Omental fat pad (tissue), 4 donors: ENCODE measurements at places on chromosomes 5 and 9. TPM values are rescaled to one million over a fixed set of nuclear protein-coding genes. Genes with fewer than 3 reads are reported as not detected.

Gene PALM2AKAP2
- total RNA-seq: 38.4 TPM

Gene TNC
- 3.2 TPM for total RNA-seq

Gene IFNB1
- not detected for total RNA-seq

Gene FAM221B
- total RNA-seq: not detected

Gene PRKACG
- not detected for total RNA-seq

Gene PCSK1
- total RNA-seq: 1.7 TPM

Gene MZB1
- 1.6 TPM for total RNA-seq

Gene PPP3R2
- total RNA-seq: not detected

Gene BICD2
- 48.0 TPM for total RNA-seq

Gene TXN
- 187 TPM for total RNA-seq

Gene KCNMB1
- 0.31 TPM for total RNA-seq

Gene DPP7
- 91.8 TPM for total RNA-seq

Gene TAF1L
- total RNA-seq: not detected

DNA sequence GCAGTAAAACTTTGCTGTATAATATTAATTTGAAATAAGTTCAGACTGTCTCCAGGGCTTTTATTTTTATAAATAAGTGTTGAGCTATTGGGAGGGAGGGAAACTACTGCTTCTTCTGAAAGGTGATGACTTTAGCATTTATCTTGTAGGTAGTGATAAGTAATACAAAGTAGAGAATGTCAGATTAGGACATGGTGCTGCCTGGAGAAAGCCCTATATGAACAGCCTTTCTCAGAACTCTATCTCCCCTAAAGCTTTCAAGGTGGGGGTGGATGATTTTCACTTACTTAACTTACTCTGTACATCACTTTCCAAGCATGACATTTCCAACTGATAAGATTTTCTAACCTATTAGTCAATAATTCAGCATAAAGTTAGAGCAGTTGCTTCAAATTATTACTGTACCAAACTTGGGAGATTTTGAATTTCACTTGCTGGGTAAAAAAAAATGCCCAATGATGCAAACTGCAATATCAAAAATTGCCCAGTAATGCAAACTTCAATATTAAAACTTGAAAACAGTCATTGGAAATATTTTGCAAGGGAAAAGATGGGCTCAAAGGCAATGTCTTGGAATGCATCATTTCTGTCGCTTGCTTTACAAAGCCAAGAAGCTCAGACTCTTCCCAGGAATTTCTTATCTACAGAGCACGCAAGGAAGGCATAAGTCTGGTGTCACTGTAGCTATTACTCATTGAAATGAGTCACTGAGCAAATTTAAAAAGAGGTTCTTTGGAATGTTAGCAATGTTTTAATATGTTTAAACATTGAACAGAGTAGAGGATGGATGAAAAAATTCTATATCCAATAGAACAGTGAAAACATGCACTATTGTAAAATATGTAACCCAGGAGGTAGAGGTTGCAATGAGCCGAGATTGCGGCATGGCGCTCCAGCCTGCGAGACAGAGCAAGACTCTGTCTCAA lies 569.5 kb downstream of the PSAT1 start:
- no peak for DNase-seq

- no peak for DNase-seq
Observed at GRCh38 chr5:149240354-149240998, 31.2 kb upstream of the AFAP1L1 start.

- DNase-seq: no peak
Observed at GRCh38 chr9:37480759-37481158, 5.0 kb upstream of the POLR1E start.

- no peak for DNase-seq
Observed at GRCh38 chr9:93320591-93321219, 130.8 kb upstream of the FAM120A start.

DNA sequence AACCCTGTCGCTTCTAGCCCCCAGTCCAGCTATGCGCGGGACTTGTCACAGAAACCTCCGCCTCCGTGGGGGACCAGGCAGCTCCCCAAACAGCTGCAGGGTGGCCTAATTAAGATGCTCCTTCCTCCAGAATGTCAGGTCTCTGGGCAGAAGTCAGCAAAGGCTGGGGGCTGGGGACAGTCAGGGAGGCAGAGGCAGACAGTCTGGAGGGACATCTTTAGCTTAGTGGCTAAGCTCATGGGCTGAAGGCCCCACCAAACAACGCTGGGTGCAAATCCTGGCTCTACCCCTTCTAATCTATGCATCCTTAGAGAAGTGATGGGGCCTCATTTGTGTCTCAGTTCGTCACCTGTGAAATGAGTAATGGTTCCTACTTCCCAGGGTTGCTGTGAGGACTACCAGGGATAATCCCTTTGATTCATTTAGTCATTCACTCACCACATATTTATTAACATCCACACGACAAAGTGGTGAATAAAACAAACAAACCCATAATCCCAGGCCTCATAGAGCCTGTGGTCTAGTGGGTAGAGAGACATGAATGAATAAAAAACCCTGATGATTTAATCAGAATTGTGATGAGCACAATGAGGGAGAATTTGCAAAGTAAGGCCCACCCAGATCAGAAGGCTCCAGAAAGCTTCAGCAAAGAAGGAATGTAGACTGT lies 20.2 kb upstream of the MED27 start:
- no peak for DNase-seq

- no peak for DNase-seq
Observed at GRCh38 chr5:9251379-9251980, 294.4 kb downstream of the SEMA5A start.

- no peak for DNase-seq
Observed at GRCh38 chr9:2019723-2020122, 4.6 kb downstream of the SMARCA2 start.

DNA sequence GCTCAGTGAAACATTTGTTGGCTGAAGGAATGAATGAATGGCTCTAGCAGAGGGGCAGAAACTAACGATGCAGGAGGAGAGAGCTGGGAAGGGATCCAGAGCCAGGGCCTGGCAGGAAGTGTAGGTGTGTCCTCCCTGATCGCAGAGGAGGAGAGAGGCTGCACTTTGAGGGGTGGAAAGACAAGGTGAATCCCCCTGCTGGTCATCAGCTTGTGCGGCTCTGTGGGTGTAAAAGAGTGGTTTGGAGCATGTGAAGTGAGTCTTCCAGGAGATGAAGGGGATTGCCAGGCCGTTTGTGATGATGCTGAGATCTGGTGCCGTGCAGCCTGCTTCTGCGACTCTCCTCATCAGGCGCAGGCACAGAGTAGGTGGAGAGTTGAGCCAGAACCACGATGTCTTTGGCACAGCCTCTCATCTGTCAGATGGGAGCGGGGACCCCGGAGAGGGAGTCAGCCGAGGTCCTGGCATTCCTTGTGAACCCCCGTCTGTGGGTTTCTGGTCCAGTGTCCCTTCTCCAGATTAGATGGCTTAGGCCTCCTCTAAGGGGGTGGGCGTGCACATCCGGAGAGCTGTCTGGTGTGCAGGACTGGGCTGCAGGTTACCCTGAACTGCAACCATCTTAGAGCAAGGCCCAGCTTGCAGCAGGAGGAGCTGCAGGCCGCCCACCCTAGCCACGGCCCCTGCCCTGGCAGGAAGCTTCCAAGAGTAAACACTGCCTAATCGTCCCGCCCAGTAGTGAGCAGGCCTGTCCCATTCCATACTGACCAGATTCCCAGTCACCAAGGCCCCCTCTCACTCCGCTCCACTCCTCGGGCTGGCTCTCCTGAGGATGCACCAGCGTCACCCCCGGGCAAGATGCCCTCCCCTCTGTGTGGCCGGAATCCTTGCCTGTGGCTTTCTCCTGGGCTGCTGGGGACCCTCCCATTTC lies at the start of gene ADAMTS13:
ADAMTS13 (plus strand) TSS at position 753 of the 928 bp plus-strand sequence; CDS start at position 830, 77 bp downstream.
- DNase-seq: no peak

DNA sequence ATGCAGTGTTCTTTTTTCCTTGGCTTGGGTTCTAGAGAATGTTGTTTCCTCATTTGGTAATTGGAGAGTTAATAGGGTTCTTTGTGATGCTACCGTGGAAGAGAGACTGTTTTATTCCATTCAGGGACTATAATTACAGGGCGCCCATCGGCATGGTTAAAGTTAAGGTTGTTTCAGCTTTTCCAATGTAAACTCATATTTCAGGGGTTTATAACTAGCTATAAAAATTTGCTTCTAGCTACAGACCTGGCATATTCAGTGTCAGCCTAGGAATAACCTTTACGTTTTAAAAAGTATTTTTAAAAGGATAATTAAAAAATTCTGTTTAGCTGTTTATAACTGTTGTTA lies 99.1 kb downstream of the AOPEP start:
- no peak for DNase-seq

DNA sequence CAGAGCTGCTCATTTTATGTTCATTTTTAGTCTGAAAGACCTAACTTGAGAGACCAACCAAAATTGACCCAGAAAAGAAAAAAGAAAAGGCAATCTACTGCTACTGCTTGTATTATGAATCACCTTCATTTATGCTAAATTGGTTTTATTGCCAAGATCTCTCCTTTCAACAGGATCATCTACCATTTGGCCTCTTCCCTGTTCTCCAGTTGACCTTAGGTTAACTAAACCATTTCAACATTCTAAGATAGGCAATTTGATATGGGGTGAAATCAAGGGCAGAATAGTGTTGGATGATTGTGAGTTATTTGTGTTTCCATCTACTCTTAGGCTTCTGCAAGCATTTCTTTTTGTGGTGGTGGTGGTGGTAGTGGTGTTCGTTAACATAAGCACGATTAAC lies 48.3 kb upstream of the POU4F3 start:
- DNase-seq: no peak

GRCh38 chr5:126351153-126351552 lies 72.1 kb upstream of the GRAMD2B start:
- DNase-seq: no peak

GRCh38 chr9:108664309-108665255 lies 191.2 kb downstream of the ACTL7B start:
- DNase-seq: no peak

GRCh38 chr5:2024986-2025721 lies 142.4 kb upstream of the IRX4 start:
- DNase-seq: no peak

DNA sequence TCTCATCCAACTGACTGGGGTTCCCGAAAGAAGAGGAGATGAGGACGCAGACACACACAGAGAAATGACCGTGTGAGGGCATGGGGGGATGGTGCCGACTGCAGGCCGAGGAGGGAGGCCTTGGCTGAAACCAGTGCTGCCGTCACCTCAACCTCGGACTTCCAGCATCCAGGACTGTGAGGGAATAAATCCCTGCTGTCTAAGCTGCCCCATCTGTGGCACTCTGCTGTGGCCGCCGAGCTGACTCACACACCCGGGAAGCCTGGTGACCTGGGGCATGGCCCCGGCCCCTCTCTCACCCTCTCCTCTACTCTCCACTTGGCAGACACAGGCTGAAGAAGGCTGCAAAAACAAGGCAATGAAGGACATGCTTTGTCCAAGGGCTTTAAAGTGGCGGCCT lies 4.4 kb upstream of the COL5A1 start:
- no peak for DNase-seq

DNA sequence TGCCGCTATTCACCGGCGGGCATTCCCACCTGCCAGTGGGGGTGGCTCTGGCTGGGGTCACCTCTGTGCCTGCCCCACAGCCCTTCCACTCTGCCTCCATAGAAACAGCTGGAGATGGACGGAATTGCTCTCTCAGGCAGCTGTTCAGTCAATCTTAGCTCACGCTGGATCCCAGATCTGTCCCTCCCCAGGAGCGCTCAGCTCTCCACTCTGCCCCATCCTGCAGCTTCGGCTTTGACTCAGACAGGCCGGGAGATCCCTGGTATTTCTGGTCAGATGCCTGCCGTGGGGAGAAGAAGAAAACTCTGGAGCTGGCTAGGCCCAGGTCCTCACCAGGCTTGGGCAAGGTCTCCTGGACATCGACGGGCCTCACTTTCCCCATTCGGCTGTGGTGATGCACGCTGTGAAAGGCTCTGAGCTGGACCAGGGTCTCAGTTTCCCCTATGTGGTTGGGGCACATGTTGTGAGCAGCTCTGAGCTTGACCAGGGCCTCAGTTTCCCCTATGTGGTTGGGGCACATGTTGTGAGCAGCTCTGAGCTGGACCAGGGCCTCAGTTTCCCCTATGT lies 7.6 kb upstream of the SLC9A3 start:
- no peak for DNase-seq

DNA sequence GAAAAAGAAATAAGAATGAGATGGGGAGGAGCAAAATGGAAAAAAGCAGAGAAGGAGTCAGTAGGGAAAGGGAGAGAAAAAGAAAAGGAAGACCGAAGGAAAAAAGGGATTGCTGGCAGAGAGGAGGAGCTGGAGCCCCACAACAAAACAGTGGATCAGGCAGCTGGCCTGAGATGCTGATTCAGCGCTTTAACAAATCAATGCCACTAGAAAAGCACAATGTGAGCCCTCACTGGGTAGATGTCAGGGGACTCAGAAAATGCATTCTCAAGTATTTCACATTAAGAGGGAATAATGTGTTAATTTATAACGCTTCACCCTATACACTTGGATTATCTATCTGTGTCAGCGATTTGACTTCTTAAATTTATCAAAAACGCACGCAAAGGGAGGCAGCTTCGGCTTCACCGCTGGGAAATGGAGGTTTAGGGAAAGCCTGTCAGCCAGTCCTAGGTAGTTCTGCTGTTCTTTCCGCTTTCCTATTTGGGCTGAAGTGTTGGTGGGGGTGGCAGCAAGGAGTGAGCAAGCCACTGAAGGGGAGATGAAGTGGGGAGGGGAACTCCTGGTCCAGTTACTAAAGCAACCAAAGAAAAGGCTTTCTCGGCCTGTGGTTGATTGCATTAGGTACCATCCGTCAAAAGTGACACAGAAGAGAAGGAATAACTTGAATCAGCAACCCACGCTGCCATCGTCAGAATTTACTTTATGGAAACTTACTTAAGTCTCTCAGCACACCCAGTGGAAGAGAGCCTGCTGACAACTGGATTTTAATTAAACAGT lies 161.6 kb downstream of the BNC2 start:
- DNase-seq: no peak

GRCh38 chr9:121694600-121694999 lies 43.2 kb downstream of the DAB2IP start:
- no peak for DNase-seq

GRCh38 chr5:1523480-1523792 lies 324 bp downstream of the LPCAT1 start:
- DNase-seq: no peak

DNA sequence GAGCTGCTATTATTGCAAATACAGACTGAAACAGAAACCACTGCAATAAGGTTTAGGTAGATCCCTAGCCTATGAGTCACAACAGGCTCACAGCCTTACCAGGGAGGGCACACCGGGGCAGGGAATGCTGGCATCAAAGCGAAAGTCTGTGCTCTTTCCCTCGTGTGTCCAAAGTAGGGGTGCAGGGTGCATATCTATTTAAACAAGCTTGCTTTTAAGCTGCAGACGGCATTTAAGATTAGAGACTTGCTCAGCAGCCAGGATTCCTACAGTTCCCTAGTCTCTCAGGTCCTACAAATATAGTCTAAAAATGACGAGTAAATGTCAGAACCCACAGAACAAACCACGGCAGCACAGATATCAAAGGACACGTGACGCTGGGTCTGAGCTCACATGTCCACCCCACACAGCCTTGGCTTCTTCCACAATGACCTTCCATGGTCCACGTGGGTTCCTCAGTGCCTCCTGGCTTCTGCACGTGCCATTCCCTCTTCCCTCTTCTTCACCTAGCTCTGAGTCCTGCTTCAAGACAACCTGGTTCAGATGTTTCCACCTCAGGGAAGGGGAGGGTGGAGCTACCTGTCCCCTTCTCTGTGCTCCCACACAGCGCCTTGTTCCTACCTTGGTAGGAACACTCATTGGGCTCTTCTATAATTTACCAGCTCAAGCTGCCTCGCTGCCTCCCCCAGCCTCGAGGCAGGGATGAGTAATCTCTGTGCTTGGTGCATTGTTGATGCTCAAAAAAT lies 193.2 kb downstream of the MAPKAP1 start:
- no peak for DNase-seq
